ENCODE measurements at places on chromosomes 2 and 18.

GRCh38 chr2:62495761-62496160 is 10.2 kb downstream of the TMEM17 start:
- no peak for DNase-seq

DNA sequence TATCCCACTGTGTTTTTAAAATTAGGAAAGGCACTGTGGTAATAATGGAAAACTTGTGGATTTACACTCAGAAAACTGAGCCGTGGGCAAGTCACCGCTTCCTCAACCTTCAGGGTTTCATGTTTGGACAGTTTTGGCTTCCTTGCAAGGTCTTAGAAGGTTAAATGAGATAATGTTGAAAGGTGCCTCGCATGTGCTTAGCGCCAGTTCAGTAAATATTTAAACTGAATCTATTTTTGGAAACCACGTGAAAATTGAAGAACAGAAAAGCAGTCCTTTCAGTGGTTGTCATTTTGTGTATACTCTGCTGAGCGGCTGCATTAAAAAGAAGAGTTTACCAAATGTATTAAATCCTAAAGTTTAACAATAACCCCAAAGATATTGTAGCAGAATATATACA is 15.2 kb upstream of the AGAP1 start:
- no peak for DNase-seq

- no peak for DNase-seq
Observed at GRCh38 chr18:36745219-36745975, 83.4 kb downstream of the TPGS2 start.

DNA sequence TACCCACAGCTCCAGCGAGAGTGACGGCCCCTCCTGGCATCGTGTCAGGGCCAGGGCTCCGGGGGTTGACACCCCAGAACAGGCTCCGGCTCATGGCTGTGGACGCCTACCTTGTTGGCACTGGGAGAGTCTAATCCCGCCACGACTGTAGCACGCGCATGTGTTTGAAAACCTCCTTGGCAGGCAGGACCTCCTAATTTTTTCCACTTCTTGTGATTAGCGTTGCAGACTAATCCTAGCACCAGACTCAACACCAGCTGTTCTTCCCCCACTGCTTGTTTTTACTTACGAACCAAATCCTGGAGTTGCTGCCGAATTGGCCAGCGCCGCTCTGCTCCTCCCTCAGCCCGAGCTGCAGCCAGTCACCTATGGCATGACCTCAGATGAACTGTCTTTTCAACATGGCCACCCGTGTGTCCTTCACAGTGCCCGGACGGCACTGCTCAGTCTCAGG is 110.7 kb downstream of the KLHL29 start:
- DNase-seq: peak; percentile 31

DNA sequence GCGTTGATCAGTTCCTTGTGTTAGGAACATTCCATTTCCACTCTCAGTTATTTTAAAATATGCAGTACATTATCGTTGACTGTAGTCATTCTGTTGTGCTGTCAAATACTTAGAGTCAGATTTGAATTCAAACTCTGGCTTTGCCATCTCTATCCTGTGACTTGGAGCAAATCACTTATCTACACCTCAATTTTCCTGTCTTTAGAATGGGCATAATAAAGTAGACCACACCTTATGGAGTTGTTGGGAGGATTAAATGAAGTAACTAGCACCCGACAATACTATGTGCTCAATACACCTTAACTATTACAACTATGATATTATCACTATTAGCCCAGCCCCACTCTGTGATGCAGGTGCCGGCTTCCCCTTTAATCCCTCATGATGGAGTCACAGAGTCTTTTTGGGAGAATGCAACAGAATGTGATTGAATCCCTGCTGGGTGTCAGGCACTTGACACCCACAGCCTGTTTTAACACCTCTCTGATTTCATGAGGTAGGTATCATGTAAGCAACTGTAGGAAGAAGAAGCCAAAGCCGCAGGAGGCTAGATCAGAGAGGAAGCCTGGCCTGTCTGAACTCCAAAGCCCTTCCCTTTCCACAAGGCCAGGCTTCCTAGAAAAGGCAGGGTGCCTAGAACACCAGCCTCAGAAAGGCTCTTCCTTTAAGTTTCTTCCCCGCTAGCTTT is 308.4 kb downstream of the NAPG start:
- no peak for DNase-seq
